ENCODE measurements at places on chromosomes 1 and 21.

DNA sequence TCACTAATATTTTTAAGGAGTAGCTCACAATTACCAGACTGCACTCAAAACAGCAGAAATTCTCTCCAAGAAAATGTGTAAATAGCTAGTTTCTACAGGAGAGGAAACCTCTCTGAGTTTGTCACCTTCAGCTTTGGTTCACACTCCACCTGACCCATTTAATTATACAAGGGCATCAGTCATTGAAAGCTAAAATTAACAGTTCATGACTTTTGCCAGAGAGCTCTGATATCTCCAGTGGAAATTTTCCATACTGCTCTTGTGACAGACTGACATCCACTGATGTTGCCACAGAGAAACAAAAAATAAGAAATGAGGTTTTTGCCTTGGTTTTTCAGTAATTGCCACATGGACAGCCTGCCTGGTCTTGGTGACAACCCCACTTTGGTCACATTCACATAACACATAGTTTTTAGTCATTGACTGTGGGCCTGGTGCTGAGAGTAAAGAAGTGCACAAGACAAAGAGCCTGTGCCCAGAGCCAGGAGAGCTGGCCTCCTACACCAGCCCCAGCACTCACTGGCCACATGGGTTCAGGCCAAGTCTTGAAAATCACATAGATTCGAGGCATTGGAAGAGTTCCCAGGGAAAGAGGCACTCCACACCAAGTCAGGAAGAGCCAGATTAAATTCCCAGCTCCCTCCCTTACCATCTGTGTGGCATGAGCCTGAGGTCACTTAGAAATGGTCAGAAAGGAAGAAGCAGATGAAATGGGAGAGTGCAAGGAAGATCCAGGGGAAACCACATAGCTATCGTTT, 13.8 kb upstream of the SIM2 start:
- no peak for DNase-seq

DNA sequence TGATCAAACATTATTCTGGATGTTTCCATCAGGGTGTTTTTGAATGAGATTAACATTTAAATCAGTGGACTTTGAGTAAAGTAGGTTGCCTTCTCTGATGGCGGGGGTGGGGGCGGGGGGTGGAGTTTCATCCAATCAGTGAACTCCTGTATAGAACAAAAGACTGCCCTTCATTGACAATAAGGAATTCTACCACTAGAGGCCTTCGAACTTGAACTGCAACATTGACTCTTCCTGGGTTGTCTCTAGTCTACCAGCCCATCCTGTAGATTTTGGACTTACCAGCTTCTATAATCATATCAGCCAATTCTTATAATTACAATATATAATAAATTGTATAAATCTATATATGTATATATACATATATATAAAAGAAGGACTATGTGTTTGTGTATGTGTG, 520.4 kb upstream of the CXADR start:
- DNase-seq: no peak

DNA sequence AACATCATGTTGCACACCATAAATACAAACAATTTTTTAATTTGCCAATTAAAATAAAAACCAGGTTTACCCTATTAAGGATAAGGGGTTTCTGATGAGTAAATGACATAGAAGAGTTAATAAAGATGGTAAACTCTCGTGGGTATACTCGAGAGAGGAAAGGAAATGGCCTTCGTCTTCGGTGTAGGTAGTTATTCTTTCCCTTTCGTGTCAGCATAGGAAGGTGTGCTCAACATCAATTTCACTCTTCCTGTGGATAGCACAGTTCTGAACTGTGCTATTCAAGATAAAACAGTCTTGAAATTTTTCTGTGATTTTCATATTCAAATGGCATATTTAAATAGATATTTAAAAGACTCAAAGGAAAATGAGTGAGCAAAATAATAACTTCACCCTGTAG, 98.2 kb downstream of the RGL1 start:
- no peak for DNase-seq

DNA sequence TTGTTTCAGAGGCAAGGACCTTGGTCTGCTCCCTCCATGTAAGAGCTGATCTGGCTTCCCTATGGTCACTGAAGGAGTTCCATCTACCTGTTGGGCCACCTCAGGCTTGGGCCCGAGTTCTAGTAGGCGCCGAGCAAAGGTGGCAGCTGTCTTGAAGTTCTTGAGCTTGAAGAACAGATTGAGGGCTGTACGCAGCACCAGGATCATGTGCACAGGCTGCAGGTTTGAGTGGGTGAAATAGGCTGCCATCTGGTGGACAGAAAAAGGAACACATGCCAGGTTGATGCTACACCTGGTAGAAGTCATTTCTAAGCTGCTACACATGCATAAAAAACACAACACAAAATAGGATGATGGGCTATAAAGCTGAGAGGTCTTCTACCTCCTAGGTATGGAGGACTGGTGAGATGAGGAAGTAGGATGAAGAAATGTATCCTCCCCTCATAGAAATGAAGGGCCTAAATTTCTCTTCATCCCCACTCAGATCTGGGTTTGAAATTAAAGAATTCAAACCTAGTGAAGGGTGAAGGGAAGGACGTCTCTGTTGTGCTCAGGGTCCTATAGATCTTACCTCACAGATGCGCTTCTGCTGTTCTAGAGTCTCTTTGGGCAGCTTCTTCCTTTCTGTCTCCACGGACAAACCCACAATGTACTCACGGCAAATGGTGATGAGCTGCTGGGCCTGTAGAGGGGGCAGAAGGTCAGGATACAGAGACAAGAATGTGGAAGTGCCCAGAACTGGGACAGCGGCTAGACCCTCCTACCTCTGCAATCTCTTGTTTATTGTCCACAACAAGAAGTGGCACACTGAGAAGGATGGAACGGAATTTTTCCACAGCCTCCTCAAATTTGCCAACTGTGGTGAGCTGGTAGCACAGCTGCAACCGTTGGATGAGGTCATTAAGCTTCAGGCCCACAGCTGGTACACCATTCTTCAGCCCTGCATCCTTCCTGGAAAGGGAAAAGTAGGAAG, 6.6 kb upstream of the PEX19 start:
- peak; percentile 73 for DNase-seq

GRCh38 chr21:26835027-26835713, 10.0 kb downstream of the ADAMTS1 start:
- no peak for DNase-seq

- DNase-seq: no peak
Measured at GRCh38 chr1:180504186-180504585, 1.8 kb upstream of the ACBD6 start.

GRCh38 chr1:78222960-78223358, 177.2 kb downstream of the GIPC2 start:
- no peak for DNase-seq

DNA sequence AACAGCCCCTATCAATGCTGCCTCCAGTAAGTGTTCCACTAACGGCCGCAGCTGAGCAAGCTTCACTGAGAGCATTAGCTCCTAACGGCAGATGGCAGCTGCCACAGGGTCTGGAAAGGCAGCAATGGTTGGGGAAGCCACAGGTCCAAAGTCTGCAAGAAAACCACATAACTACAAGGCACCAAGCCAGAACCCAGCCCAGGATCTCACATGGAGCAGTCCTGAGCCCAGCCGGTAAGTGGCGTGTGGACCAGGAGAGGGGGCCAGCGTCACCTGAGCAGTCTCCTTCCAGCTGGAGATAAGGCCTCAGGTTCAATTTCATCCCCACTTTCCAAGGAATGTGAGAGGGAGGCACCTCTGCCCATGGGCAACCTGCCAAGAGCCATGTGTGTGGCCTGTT, 13.2 kb downstream of the SYT2 start:
- no peak for DNase-seq

DNA sequence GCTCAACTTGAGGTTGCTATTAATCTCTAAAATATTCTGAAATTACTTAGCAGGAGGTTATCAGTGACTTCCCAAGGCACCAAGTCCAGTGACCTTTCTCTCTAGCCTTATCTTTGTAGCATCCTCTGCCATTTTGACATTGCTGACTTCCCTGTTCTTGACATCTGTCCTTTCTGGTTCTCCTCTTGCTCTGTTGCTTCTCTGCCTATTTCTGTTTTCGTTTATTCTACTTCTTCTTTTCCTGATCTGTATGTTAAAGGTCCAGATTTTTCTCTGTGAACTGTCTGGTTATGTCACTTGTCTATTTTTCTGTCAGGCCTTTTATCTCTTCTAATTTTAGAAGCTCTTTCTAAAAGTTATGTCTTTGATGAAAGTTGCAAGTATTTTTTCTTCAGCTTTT, 178.8 kb downstream of the VPS13D start:
- no peak for DNase-seq

GRCh38 chr1:169858467-169858866, 35.2 kb downstream of the SCYL3 start:
- DNase-seq: no peak

DNA sequence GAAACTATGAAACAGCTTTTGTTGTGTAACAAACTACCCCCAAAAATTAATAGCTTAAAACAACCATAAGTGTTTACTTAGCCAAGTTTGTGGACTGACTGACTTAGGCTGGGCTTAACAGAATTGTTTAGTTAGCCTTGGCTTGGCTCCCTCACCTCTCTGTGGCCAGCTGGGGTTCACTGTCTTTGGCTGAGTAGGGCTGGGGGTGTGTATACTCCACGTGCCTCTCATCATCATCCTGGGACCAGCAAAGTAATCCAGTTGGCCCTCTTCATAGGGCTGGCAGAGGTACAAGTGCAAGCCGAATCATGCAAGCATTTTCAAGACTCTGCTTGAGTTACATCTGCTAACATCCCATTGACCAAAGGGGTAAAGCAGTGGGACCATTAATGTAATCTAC, 252.3 kb downstream of the BRINP2 start:
- DNase-seq: no peak

- DNase-seq: no peak
Measured at GRCh38 chr1:150512846-150513245, 2.7 kb upstream of the FALEC start.

- no peak for DNase-seq
Measured at GRCh38 chr1:91765880-91766443, 120.0 kb downstream of the TGFBR3 start.

- DNase-seq: no peak
Measured at GRCh38 chr1:22174446-22175220, 31.7 kb upstream of the WNT4 start.

- DNase-seq: peak; percentile 81
Measured at GRCh38 chr1:155859881-155860871, 809 bp downstream of the SYT11 start.

DNA sequence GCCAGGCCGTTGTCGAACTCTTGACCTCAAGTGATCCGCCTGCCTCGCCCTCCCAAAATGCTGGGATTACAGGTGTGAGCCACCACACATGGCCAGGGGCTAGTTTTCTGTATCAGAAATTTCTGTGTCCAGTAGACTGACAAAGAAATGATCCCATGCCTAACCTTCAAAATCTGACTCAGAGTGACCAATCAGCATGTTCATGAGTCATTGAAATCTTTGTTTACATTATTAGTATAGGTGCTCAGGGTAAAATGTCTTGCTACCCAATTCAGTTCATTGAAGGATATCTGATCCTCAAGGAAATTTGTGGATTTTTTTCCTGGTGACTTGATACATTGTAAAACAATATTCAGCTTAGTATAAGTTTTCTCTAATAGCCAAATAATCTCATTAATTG, 11.0 kb upstream of the LDLRAD2 start:
- DNase-seq: no peak

DNA sequence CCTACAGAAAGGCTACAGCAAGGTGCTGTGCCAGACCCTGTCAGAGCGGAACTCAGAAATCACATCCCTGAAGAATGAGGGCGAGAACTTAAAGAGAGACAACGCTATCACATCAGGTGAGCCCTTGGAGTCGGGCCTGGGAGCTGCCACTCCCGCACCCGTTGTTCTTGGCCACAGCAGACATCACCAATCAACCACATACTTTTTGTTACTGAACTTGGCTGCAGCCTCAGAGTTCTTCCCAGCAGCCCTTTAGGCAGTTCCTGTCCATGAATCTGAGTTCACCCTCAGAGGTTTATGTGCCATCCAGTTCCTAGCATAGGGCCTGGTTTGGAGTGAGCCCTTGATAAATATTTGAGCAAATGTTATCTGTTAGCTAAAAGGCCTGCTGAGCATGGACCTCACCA, 61.6 kb downstream of the FHAD1 start:
- no peak for DNase-seq

- DNase-seq: peak; percentile 15
Measured at GRCh38 chr1:18597160-18598042, 33.2 kb upstream of the PAX7 start.

GRCh38 chr1:12567288-12567819, 50.7 kb downstream of the DHRS3 start:
- no peak for DNase-seq

DNA sequence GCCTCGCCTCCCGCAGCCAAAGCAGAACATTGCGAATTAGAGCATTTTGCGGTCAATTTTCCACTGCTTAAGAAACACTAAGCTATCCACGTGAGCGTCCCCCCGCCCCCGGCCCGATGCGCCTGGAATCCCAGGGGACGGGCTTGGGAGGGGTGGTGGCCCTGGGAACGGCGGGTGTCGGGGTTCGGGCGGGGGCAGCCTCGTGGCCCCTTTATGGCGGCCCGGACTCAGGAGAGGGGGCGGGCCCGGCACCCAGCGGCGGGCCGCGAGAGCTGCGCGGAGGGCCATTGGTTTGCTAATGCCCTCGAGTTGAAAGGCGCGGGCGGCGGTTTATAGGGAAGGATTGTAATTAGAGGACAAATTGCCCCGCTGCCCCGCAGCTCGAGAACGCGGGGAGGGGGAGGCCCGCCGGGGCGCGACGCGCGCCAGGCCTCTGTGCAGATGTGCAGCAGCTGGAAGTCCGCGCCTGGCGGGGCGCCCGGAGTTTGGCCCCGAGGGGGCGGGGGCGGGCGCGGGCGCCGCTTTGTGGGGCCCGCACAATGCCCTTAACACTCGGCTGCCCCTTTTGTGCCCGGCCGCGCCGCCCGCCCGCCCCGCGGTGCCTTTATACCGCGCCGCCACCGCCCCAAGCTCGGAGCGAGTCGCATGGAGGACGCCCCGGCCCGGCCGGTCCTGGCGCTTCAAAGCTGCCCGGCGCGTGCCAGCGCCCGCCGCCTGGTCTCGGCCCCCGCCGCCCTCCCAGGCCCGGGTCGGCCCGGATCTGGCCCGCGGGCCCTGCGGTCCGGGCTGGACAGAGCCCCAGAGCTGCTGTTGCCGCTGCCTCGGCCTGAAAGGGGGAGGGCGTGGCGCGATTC, 1.9 kb upstream of the HES3 start:
- DNase-seq: no peak

GRCh38 chr1:80278936-80279335, 1272.4 kb upstream of the ADGRL4 start:
- DNase-seq: no peak

DNA sequence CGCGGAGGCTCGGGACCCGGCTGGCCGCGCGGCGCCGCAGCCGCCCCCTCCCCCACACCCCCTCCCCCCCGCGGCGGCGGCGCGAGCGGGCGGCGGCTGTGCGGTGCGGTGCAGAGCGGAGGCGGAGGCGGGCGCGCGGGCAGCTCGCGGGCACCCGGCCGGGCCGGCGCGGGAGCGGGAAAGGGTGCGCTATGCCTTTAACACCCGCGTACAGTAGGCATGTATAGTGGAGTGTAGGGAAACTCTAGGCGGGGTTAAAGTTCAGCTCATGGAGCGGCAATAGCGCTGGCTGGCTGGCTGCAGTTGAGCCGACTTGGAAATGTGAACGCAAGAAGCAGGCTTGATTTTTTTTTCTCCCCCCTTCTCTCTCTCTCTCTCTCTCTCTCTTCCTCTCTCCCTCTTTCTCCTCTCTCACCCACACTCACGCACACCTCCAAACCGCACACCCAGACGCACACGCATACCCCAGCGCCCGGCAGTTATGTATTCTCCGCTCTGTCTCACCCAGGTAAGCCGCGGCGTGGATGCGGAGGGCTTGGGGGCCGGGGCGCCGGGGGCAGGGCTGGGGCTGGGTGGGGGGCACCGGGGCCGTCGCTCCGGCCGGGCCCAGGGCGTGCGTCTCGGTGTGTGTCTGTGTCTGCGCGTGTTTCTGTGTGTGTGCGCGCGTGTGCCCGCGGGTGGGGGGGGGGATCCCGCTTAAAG, at the start of gene NFIA:
NFIA (plus strand) TSS at position 251 of the 702 bp plus-strand sequence.
- DNase-seq: peak; percentile 34

GRCh38 chr1:50289495-50289894, 133.7 kb downstream of the DMRTA2 start:
- DNase-seq: no peak
